G401 (cell line): ENCODE measurements at places on chromosomes 16 and 17.

DNA sequence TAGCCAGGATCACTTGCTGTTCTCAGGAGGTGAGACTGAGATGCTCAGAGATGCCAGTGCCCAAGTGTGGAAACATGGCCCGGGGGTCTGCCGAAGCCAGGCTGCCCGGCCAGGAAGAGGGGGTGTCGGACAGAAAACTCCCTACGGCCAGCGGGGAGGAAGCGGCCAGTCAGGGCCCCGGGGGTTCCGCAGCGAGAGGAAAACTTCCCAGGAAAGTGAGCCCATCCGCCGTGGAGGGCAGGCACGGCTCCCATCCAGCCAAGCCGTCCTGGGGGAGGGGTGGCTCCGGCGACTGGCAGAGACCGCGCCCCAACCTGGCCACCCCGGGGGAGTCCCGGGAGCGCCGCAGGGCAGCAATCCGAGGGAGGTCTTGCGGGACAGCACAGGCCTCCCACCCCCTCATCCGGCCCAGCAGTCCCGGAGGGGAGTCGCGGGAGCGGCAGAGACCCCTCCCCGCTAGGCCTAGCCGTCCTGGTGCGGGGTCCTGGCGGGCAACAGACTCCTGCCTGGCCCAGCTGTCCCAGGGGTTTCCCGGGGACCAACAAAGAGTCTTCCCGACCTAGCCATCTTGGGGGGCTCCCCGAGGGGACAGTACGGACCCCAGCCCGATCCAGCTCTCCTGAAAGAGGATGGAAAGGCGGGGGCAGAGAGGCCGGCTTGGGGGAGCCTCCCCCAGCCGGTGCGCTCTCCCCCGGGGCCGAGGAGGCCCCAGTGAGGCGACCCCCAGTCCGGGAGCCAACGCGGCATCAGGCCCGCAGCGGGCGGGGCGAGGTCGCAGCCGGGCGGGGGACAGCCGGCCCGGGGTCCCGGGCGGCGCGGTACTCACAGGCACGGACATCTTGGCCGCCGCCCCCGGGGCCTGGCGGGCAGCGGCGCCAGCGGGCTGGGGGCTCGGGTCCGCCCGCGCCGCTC lies 13.8 kb upstream of the BCAR1 start:
- no peak for DNase-seq

- no peak for DNase-seq
Observed at GRCh38 chr16:88785106-88785924, at the start of gene PIEZO1. Gene PIEZO1 (minus strand): TSS chr16:88785220. CDS start chr16:88784964, 256 bp downstream.

DNA sequence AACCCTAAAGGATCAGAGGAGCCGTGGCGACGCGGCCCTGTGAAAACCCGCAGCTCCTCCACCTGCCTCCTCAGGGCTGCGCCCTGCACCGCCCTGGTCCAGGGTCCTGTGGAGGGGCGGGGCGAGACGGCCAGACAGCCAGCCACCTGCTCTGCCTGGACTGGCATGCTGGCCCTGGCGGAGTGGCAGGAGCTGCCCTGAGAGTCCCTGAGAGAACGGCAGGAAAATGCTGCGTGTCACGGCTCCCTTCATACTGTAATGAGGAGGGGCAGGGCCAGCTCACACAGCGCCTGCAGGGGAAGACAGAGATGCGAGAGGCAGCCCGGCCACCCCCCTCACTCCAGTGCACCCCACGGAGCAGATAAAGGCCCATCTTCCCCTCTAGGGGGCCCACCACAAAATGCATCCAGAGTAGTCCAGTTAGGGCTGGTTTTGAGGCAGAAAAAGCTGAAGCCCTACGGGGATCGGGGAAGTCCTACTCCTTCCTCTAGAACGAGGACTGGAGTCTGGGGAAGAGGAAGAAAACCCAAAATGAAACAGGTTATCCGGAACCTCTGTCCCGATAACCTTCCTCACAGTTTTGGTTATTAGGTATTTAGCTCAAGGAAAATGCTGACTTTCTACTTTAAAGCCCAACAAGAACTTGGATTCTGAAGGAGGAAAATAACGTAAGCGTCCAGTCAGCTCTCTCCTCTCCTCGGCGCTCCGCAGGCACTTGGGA lies 97.6 kb upstream of the DNAH17 start:
- DNase-seq, result peak; percentile 79

GRCh38 chr16:88881675-88882357 lies 15.4 kb upstream of the PABPN1L start:
- DNase-seq, result no peak

DNA sequence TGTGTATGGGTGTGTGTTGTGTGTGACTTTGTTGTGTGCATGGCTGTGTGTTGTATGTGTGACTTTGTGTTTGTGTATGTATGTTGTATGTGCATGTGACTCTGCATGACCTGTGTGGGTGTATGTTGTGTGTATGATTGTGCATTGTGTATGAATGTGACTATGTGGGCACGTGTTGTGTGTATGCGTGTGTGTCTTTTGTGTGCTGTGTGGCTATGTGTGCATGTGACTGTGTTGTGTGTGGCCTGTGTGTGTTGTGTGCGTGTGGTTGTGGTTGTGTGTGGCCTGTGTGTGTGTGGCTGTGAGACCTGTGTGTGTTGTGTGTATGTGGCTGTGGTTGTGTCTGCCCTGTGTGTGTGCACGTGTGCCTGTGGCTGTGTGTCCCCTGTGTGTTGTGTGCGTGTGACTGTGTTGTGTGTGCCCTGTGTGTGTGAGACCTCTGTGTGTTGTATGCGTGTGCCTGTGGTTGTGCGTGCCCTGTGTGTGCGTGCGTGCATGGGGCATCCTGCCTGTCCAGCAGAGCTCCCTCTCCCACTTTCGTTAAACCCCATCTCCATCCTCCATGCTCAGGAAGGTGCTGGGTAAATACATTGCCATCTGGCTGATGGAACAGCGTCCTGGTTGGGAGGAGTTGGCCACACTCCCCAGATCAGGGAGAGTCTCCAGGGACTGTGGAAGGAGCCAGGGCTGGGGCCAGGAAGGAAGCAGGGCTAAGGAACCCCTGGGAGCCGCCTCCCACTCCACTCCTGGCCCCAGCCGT lies 90.1 kb upstream of the GSE1 start:
- DNase-seq, result peak; percentile 35

- DNase-seq, result no peak
Observed at GRCh38 chr17:40123811-40124114, 2.0 kb downstream of the MSL1 start.

GRCh38 chr17:29212681-29213121 lies 32.5 kb upstream of the MYO18A start:
- peak; percentile 13 for DNase-seq

DNA sequence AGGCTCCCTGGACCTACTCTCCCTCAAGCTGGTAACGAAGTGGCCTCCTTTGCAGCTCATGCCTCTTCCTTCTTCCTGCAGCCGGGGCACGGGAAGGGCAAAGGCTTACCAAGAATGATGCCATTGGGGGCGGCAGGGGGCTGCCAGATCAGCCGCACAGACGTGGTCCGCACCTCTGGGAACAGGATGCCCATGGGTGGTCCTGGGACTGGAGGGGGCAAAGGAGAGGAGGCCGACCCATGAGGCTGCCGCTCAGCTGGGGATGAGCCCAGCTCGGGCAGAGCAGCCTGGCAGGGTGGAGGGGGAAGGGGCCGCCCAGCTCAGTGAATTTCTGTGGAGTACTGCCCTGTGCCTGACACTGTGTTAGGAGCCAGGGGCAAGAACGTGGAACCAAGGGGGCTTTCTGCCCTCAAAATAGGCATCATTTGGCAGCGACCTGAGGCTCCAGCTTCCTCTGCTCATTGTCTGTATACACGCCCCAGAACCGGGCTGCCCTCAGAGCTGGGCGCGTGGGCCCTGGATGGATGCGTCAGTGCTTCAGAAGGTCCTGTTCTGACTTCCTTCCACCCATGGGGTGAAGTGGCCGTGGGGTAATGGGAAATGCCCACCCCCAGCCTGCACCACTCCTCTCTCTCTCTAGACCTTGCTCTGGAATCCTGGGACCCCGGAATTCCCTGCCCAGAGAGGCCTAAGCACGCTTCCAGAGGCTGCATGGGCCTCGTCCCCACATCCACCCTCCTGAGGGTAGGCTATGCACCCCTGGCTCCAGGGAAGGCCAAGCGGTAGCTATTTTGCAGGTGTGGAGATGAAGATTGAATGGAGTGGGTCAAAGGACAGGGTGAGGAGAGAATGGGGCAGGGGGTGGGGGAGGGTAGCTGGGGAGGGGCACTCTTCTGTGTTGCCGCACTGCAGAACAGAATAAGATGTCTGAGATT lies 79.8 kb upstream of the CDC42EP4 start:
- no peak for DNase-seq

- DNase-seq, result no peak
Observed at GRCh38 chr17:80722661-80723060, 178.0 kb downstream of the RPTOR start.

DNA sequence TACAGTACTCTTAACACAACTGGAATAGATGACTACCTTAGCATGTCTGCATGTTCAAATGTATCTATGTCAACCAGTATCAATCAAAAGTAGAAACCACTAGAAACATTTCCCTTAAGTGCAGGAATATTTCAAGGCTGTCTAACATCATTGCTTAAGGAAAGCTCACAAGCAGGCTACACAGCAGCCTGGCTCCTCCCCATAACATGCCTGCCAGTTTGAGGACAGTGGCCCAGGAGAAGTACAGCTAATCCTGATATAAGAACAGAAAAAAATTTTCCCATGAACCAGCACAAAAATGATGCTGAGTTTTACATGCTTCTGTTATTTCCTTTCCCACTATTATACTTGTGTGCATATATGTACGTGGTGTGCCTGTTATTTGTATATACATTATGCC lies 175.1 kb downstream of the MYO1D start:
- no peak for DNase-seq

DNA sequence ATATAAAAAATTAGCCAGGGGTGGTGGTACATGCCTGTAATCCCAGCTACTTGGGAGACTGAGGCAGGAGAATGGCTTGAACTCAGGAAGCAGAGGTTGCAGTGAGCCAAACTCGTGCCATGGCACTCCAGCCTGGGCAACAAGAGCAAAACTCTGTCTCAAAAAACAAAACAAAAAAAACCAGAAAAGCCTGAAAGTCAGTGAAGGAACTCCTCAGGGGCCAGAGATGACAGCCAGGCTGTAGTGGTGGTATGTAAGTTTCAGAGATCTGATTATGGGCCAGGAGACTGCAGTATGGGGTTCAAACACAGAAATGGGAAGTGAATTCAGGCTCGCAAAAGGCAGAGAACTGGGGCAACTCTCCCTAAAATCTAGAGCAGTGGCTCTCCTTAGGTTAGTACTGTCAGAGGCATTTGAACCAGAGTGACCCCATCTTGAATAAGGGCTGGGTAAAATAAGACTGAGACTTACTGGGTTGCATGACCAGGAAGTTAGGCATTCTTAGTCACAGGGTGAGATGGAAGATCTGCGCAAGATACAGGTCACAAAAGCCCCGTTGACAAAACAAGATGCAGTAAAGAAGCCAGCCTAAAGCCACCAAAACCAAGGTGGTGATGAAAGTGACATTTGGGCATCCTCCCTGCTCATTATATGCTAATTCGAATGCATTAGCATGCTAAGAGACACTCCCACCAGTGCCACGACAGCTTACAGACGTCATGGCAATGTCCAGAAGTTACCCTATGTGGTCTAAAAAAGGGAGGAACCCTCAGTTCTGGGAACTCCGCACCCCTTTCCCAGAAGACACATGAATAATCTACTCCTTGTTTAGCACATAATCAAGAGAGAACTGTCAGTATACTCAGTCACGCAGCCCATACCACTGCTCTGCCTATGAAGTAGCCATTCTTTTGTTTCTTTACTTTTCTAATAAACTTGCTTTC lies 120.2 kb upstream of the XYLT1 start:
- no peak for DNase-seq
